ENCODE measurements at places on chromosomes 5 and 9.

- DNase-seq = no peak
Measured at GRCh38 chr9:23582836-23583235, 243.2 kb downstream of the ELAVL2 start.

DNA sequence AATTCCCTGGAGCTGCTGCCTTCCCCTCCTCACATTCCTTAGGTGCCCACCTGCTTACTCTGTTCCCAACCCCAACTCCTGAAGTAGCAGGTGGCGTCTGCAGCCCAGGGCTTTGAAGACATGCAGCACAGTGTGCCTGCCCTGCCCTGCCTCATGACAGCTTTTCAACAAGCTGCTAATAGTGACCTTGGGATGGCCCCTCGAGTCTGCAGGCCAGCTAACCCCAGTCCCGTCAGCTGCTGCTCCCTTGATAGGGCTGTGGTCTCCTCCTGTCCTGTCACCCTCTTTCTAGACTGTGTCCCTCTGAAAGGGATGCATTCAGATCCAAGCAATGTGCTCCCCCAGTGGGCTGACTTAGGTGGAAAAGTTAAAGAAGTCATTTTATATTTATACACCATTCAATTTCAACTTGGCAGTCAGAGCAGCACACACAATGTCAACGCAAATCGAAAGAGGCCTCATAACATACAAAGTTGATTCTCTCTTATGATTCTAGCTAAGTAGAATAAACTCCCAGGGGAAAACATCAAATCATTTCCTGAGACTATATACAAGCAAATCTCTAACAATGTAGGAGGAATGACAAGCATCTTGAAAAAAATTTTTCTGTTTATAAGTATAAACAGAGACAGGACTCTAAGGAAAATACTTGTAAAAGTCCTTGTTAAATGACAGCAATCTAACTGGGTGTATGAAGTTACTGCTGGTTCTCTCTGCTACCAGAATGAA is 37.9 kb downstream of the ADRB2 start:
- DNase-seq = no peak

- DNase-seq = no peak
Measured at GRCh38 chr5:77282337-77283027, 72.0 kb downstream of the PDE8B start.

DNA sequence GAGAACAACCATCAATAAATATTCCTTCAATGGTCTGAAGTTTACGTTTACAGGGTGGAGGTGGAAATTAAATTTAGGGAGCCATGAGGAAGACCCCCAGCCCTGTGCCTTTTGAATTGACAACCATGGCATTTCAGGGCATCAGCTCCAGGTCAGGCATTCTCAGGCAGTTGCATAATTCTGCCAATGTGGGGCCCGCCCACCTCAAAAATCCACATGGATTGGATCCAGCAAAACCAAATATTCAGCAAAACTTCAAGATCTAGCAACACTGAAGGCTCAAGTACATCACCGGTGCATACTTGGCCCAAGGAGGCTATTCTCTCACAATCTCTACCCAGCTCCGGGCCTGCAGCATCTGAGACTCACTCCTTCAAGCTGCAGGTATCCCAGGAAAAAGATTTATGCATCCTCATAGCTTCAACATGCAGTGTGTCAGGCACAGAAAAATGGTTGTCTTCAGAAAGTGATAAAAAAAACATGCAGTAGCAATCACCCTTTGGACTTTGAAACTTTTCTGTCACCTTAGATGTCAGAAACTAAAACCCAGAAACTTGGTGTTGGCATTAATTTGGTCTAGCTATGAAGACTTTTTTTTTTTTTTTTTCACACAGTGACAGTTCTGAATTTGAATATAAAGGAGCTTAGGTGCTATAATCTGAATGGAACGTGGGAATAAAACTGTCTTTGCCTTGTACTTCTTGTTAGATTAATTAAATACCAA is 21.4 kb upstream of the ANXA2R start:
- no peak for DNase-seq

DNA sequence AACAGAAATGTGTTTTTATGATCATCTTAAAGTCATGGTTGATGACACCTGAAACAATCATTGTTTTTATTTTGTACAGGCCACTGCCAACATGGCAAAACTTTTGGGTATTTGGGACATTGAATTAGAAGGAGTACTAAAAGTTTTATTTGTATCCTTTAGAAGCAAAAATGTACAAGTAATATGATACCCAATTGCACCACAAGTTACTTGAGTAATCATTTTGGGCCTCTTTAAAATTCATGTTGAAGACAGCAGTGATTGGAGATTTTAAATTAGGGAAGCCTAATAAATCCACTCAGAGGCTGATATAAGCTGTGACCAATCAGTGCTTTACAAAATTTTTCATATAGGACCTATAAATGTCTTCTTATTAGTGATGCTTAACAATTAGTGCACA is 212.9 kb downstream of the MARCHF11 start:
- DNase-seq = no peak

- DNase-seq = no peak
Measured at GRCh38 chr5:130061746-130062145, 157.5 kb downstream of the CHSY3 start.

DNA sequence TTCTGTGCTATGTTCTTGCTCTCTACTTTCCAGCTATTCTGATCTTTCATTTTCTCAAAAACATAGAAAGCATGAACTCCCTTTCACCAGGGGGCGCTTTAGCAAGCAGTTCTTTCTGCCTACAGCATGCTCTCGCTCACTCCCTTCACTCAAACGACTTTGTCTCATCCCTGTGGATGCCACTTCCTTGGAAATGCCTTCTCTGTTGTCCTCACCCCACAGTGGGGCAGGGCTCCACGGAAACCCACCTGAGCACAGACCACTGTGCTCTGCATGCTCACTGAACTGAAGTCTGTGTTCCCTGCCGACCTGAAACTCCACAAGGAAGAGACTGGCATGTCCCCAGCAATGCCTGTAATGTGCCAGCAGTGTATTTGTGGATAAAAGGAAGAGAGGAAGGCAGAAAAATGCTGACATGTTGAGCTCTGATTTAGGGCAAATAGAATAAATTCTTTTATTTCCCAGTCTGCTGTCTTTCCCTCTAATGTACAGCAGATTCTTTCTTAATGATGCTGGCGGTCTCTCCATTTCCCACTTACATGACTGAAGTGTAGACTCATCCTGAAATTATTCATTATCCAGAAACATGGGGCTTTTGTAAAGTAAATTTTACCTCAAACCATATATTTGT is 4.9 kb upstream of the ROR2 start:
- DNase-seq = no peak

DNA sequence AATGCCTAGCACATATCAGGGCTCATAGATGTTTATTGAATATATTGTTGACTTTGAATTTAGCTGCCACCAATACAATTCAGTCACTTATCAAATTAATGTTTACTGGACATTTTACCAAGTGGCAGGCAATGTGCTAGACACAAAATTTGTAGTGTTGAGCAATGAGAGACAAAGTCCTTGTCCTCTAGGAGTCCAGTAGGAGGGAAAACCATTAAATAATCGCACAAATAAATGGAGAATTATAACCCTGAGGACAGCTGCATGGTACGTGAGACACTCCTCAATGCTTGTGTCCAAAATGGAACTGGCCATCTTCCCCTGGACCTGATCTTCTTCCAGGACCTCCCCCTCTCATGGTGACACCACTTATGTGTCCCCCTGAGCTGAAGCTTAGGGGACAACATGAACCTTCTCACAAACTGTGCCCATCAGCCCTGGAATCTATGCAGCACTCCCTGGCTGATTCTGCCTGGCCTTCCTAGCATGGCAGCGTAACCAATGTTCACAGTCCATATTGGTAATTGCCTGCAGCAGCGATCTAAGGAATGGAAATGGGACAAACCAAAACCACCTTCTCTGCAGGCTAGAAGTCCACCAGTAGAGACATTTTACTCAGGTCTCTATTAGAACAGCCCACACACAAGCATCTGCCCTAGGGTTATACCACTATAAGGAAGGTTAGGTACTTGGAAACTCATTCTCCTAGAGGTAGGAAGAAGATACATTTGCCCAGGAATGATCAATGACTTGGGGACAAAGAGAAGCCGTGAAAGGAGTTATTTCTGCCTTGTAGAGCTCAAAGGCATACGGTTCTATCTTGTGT is 75.5 kb downstream of the FGF1 start:
- DNase-seq = no peak

All from CD4-positive, alpha-beta T cell treated with Interleukin-1 beta for 1 hour (primary cell).